ENCODE measurements at places on chromosomes 5 and 9. TPM values are rescaled to one million over a fixed set of nuclear protein-coding genes. Genes with fewer than 3 reads are reported as not detected.

GRCh38 chr5:133063965-133064364 is 12.2 kb downstream of the HSPA4 start:
- no peak for DNase-seq
- H3K4me3 ChIP-seq: no peak overlapping the region
- no peaks in the 10 kb centered on the region for H3K36me3 ChIP-seq
- no peak overlapping the region for H3K27ac ChIP-seq

DNA sequence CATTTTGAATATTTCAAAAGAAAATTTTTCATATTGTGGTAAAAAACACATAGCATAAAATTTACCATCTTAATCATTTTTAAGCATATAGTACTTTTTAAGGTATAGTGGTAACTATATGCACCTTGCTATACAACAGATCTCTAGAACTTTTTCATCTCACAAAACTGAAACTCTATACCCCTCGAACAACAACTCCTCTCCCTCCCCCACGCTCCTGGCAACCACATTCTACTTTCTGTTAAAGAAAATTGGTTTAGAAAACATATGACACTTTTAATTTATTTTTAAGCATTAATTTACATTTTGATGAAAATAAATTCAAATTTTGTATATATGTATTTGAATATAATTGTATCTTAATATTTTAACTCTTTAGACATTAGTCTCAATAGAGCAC is 147.2 kb upstream of the EFNA5 start:
- no peaks in the 10 kb centered on the region for H3K27me3 ChIP-seq
- no peaks in the 10 kb centered on the region for H3K36me3 ChIP-seq

DNA sequence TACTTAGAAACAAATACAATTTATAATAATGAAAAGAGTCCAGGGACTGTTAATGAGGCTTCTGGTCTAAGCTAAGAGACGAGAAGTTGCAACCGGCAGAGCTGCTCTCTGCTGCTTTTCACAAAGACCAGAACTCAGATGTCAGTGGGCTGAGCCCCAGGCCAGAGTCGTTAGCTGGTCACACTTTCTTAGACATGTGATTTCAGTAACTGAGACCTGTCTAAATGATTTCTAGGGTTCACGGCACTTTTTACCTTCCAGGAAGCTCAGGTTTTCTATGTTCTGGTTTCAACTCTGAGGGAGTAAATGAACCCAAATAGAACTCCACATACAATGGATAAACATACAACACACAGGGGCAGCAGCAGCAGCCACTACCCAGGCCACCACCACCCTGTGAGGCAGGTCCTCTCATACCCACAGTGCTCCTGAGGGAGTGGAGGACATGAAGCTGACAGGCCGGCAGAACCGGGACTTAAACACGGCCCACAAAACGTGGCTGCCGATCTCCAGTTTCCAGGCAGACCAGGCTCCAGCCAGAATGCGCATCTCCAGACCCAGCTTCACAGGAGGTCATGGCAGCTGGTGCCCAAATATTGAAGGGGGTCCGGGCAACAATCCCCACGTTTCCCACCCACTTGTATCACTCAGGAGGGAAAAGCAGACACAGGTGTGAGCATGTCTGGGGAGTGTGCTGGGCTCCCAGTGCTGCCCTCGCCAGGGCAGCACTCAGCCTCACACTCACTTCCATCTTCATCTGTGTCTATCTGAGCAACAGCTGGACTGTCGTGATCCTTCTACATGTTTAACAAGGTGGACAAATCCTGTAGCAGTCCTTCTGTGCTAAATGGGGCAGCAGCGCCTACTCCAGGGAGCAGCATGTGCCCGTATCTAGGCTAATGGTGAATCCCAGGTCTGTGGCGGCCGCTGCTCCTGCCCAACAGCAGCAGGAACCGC is 38.8 kb downstream of the IARS1 start:
- H3K4me1 ChIP-seq: no peaks in the 10 kb centered on the region
- H3K27ac ChIP-seq: no peak overlapping the region
- no peaks in the 10 kb centered on the region for H3K27me3 ChIP-seq

GRCh38 chr9:69157751-69158466 is 16.2 kb upstream of the TJP2 start:
- H3K27me3 ChIP-seq: no peaks in the 10 kb centered on the region
- no peaks in the 10 kb centered on the region for H3K4me1 ChIP-seq
- no peak for DNase-seq
- no peak overlapping the region for H3K4me3 ChIP-seq
- no peak overlapping the region for H3K27ac ChIP-seq

DNA sequence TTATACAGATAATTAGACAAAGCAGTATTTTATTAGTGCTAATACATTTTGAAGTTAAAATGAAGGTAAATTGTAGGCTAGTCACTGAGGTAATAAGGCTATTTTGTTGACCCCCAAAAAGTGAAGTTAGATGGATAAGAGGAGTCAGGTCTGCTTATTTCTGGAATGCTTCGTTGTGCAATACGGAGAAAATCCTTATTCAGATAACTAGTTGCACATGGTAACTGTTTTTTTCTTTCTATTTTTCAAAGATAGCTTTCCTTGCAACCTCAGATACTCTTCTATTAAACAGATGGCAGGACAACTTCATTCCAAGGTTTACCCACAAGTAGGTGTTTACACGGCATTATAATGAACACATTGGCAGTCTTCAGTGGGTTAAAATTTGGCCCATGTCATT is 101.1 kb downstream of the TMEM174 start:
- peaks cover 46% of the 10 kb centered on the region for H3K27me3 ChIP-seq
- H3K4me1 ChIP-seq: no peaks in the 10 kb centered on the region
- H3K4me3 ChIP-seq: no peak overlapping the region

DNA sequence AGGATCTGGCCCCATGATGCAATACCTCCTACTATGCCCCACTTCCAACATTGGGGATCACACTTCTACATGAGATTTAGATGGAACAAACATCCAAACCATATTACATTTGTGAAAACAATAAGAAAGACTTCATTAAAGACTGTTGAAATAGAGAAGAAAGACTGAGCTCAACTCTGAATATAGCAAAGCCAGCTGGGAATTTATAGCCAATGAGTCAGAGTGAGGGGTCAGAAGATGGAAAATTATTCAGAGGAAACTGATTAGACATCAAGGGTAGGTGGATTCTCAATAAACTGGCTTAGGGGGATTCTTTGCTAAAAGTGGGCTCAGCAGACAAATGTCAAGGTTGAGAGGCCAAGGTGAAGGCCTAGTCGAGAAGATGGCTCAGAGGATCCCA is 25.6 kb downstream of the BTF3 start:
- no peak overlapping the region for H3K27ac ChIP-seq
- H3K4me1 ChIP-seq: no peaks in the 10 kb centered on the region
- no peaks in the 10 kb centered on the region for H3K27me3 ChIP-seq
- no peak overlapping the region for H3K4me3 ChIP-seq

DNA sequence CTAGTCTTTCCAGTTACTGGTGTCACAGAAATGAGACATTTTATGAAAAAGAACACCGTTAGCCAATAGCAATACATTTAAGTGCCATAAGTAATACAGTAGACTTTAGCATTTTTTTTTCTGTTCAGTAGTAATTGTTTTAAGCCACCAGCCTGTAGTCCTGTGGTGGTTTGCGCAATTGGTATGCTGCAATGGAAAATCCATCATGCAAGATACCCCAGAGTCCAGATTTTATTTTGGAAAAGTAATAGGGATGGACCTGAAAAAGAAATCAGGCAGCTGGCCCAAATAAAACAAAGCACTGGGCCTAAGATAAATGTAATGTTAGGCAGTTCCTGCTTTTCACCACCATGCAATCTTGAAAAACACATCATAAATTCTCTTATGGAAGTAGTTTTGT is 94.6 kb upstream of the RASGRF2 start:
- H3K27me3 ChIP-seq: no peaks in the 10 kb centered on the region
- H3K27ac ChIP-seq: no peak overlapping the region
- H3K4me3 ChIP-seq: no peak overlapping the region
- no peaks in the 10 kb centered on the region for H3K4me1 ChIP-seq

- H3K36me3 ChIP-seq: no peaks in the 10 kb centered on the region
- DNase-seq: no peak
- no peaks in the 10 kb centered on the region for H3K27me3 ChIP-seq
- peaks cover 4% of the 10 kb centered on the region for H3K4me1 ChIP-seq
These were observed 72.8 kb downstream of the MED27 start for GRCh38 chr9:132006677-132007370.

- H3K4me1 ChIP-seq: peaks cover 47% of the 10 kb centered on the region
- no peaks in the 10 kb centered on the region for H3K27me3 ChIP-seq
- H3K27ac ChIP-seq: peak overlapping the region; percentile 64
- H3K4me3 ChIP-seq: no peak overlapping the region
- H3K36me3 ChIP-seq: no peaks in the 10 kb centered on the region
These were observed 132.7 kb upstream of the DMRT1 start for GRCh38 chr9:708551-709432.

DNA sequence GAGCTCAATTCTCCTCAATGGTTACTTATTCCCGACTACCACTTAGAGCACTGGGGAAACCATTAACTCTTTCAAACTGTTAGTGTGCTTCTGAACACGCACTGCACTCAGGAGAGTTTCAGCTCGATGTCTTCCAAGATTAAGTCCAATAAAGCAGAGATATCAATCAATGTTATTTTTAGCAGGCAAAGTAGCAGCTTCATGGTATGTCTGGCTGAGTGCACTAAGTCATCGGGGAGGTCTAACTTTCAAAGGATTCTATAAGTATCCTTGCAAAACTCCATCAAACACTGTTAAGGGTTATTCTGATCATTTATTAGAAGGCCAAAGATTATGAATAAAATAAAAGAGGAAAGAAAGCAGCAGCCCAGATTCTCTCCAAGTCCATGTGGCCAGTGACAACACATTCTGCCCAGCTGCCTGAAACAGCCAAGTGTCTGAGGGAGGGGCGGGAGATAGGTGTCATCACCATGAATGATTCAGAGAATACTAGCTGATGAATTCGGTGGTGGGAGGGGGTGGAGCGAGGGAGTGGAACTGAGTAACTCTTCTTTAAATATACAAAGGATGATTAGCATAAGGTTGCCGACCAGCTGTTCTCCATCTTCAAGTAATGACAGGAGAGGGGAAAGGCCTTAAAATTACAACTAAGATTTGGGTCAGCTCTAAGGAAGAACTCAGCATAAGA is 21.3 kb downstream of the NREP start:
- DNase-seq: peak; percentile 17
- no peaks in the 10 kb centered on the region for H3K27me3 ChIP-seq
- no peak overlapping the region for H3K4me3 ChIP-seq
- H3K27ac ChIP-seq: no peak overlapping the region
- no peaks in the 10 kb centered on the region for H3K36me3 ChIP-seq

GRCh38 chr5:68299575-68299974 is 84.0 kb downstream of the PIK3R1 start:
- H3K27me3 ChIP-seq: no peaks in the 10 kb centered on the region
- H3K36me3 ChIP-seq: peaks cover 45% of the 10 kb centered on the region
- H3K4me1 ChIP-seq: no peaks in the 10 kb centered on the region
- no peak overlapping the region for H3K27ac ChIP-seq
- DNase-seq: no peak

The LIX1 gene
- total RNA-seq: 0.16 TPM

DNA sequence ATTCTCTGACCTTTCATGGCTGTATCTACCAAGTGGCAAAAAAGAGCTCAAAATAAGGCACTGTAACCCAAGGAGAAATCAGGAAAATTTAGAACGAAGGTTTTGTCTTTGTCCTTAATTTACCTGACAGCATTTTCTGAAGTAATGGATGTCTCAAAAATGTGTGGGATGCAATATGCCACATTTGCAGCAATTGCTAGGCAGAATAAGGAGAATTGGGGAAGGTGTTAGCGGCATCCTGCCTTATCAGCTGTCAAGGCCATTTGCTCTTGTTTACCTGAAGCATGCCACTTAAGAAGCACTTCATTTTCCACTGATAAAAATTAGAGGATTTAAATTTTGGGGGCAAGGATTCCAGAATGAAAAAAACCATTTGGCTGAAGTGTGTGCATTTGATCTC is 39.0 kb downstream of the PDE8B start:
- no peaks in the 10 kb centered on the region for H3K27me3 ChIP-seq
- no peak overlapping the region for H3K4me3 ChIP-seq
- H3K36me3 ChIP-seq: no peaks in the 10 kb centered on the region
- H3K27ac ChIP-seq: no peak overlapping the region

- no peak overlapping the region for H3K4me3 ChIP-seq
- H3K27me3 ChIP-seq: no peaks in the 10 kb centered on the region
- H3K27ac ChIP-seq: no peak overlapping the region
- DNase-seq: no peak
- no peaks in the 10 kb centered on the region for H3K36me3 ChIP-seq
- H3K4me1 ChIP-seq: no peaks in the 10 kb centered on the region
These were observed 187.5 kb upstream of the RORB start for GRCh38 chr9:74309654-74310053.

DNA sequence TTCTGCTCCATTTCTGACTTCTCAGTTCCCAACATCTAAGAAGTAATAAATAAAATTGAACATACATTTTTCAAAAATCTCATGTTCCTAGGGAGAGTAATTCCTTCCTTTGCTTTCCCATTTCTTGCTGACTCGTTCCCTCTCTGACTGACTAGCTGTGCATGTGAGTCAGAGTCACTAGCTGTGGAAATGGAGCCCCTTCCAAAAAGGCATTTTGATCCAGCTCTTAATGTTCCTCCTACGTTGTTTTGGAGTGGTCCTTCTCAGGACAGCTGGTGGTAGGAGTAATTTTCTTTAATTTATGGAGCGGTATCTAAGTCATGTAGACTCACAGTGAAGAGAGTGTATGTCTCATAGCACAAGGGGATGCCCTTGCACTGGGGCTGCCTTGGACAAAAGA is 460.2 kb downstream of the GADD45G start:
- DNase-seq: no peak
- no peaks in the 10 kb centered on the region for H3K4me1 ChIP-seq
- H3K4me3 ChIP-seq: no peak overlapping the region

DNA sequence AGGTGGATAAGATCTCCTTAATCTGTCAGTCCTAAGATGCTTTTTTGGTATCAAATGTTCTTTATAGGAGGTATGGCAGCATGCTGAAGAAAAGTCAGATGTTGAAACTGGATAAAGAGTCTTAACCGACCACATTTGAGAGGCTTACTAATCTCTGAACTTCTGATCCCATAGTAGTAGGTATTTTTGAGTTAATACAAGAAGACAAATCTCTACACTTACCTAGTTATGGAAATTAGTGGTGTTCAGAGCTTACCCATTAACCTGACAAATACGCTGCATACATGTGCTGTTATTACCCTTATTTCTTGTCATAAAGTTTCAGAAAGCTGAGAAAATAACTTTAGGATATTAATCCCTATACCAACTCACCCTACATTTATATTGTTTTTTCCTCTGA is 83.0 kb downstream of the ISL1 start:
- H3K27ac ChIP-seq: no peak overlapping the region
- no peak overlapping the region for H3K4me3 ChIP-seq
- no peaks in the 10 kb centered on the region for H3K36me3 ChIP-seq
- H3K27me3 ChIP-seq: no peaks in the 10 kb centered on the region
- H3K4me1 ChIP-seq: no peaks in the 10 kb centered on the region
- no peak for DNase-seq
